ENCODE measurements at places on chromosomes 1 and 21.

- no peak for DNase-seq
Observed at GRCh38 chr1:244854865-244855578, 9.3 kb downstream of the HNRNPU start.

DNA sequence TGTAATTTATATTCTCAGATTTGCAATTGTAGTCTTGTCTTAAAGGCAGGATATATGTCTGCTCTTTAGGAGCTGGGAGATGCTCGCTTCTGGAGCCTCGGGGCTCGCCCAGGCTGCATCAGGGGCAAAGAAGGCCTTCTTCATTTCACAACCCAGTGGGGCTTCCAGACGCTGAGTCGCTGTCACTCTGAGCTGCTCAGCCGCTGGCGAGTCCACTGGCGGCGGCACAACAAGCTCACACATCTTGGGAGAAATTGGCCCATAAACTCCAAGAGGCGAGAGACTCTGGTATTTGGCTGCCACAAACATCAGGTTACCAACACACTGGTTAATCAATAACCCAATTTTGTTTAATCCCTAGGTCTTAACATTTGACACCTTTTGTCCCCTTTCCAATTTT is 216.6 kb downstream of the ATG4C start:
- DNase-seq = no peak

DNA sequence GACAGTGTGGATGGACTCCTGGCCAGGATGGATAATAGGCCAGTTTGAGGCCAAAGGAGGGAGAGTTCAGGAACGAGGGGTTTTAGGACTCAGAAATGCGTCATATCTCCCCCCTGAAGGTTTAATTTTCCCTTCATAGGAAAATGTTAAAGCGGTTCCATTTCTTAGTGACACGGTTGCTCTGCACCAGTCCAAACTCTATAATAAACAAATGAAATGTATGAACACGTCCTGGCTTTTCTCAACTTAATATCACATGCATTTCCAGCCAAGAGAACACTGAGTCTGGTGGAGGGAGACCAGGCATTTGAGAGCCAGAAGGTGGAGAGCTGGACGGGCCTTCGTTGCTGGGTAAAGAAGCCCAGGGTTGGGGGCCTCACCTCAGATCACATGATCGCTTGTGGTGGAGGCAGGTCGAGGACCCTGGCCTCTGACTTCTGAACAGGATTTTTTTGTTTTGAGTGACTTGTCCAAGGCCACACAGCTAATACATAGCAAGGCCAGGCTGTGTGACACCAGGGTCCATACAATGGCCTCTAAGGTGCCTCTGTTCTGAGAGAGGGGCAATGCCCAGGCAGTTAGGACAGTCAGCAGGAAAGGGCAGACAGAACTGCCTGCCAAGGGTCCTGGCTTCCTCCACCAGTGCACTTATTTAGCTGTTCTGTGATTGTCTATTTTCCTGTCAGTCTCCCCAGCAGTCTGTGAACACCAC is 11.4 kb downstream of the SLC1A7 start:
- DNase-seq = no peak

- DNase-seq = no peak
Observed at GRCh38 chr21:23811805-23812204, 1795.5 kb downstream of the MRPL39 start.

DNA sequence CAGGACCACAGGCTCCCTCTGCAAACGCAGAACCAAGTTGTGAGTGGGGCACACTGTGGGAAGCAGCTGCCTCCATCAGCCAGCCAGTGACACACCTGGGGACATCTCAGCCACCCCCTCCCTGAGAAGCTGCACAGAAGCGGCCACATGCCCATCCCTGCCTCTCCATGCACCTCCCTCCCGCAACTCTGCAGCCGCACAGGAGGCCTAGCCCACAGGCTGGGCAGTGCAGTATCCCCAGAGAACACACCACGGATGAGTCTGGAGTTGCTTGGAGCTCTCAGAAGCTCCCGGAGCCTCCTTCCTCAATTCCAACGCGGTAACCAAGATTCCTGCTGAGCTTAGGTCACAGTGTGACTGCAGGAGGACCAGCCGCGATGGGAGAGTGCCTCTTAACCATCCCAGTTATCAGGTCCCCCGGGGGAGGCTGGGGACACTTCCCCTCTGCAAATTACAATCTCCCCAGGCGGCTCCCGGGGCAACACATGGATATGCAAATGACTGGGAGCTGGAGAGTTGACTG is 1.2 kb upstream of the WNT3A start:
- no peak for DNase-seq

GRCh38 chr1:70966018-70966638 is 81.5 kb downstream of the PTGER3 start:
- no peak for DNase-seq
